D341Med (cell line): ENCODE measurements at places on chromosomes 1 and 21.

DNA sequence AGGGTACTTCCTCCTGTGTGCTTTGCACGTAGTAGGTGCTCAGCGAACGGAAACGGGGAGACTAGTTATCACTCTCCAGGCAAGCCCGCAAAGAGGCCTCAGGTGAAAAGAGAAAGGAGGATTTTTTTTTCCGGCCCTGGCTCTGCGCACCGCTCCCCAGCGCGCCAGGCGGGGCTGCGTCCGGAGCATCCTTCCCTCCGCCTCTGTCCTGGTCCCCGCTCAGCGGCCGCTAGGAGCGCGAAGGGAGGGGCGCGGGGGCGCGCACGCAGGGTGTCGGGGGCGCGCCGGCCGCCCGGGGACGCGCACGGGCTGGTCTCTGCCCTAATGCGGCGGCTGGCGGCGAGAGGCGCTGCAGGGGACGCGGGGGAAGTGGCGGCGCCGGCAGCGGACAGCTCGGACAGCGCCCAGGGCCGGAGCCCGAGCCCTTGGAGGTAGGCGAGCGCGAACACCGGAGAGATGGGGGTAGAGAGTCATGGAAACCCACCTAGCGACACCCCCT is 42.3 kb upstream of the NFASC start:
- peak; percentile 99 for DNase-seq

DNA sequence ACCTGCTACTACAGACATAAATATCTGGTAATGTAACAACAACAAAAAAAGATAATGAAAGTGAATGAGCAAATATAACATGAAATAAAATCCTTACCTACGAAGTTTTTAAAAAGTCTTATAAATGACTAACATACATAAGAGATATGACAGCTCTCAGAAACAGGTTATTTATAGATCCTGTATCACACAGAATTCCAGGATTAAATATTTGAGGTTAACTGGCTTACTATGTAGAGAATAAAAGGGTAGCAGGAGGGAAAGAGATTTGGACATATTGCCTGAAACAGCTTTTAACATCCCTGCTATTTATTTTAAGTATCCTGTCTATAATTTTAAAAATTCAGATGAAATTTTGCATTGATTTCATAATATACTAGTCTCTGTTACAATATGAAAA is 16.3 kb downstream of the MYSM1 start:
- DNase-seq, result no peak

DNA sequence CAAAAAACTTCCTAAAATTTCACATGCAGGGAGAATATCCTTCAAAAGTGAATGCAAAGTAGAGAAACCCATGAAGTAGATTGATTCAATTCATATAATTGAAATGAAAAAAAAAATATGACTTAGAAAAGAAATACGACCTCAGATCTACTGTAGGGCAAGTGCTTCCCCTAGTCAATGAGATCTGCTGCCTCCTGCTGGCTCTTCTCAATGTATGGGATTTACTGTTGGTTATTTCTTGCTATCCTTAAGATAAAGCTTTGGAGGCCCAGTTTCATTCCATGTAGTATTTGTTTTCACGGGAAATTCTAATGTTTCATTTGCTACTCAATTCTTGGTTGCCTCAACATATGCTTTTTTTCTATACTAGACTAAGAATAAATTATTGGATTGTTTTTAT is 46.2 kb downstream of the ZNF648 start:
- DNase-seq, result no peak

GRCh38 chr21:36845070-36845469 is 121.4 kb downstream of the HLCS start:
- DNase-seq, result no peak

DNA sequence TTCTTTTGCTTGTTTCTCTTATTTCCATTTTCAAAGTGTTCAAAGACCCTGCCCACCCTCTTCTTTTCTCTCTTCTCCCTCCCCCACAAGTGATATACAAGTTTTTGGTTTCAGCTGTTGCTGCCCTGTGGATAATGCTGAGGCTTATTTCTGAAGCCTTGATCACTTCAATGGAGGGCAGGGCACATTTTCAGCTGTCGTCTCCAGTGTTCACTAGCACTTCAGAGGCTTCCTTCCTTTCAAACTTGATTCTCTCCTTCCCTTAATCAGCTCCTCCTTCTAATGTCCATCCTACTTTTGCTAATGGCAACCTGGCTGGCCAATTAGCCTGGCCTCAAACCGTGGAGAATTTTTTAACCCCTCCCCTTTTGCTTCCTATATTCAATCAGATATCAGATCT is 435.7 kb upstream of the RUNX1 start:
- no peak for DNase-seq

GRCh38 chr1:40044110-40044509 is 3.6 kb downstream of the CAP1 start:
- DNase-seq, result no peak

DNA sequence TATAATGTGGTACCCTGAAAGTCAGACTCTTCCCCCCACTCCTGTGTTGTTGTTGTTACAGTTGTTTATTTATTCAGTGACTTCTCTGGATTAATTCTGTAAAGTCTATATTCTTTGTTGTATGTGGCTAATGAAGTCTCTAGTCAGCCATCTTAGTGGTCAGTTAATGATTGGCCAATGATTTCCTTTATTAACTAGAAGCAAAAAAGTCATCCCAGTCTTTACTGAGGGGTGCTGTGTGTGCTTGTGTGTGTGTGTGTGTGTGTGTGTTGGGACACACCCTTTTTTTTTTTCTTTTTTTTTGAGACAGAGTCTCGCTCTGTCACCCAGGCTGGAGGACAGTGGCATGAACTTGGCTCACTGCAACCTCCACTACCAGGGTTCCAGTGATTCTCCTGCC is 37.3 kb upstream of the HYI start:
- DNase-seq, result no peak

- DNase-seq, result peak; percentile 9
These were observed 63.9 kb downstream of the UCK2 start for GRCh38 chr1:165891111-165891860.

DNA sequence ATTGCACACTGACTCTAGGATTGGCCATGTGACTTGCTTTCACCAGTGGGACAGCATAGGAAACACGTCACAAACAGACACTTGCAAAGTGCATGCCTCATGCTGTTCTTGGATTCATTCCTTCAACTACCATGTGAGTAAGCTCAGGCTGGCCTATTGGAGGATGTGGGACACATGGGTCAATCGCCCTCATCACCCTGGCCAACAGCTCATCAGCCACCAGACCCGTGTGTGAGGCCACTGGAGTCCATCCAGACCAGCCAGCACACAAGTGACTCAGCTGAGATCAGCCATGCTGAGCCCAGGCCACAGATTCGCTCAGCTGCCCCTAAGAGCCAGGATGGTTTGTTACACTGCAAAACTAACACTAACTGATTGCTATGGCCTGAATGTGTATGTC is 216.1 kb upstream of the GRIK3 start:
- no peak for DNase-seq

DNA sequence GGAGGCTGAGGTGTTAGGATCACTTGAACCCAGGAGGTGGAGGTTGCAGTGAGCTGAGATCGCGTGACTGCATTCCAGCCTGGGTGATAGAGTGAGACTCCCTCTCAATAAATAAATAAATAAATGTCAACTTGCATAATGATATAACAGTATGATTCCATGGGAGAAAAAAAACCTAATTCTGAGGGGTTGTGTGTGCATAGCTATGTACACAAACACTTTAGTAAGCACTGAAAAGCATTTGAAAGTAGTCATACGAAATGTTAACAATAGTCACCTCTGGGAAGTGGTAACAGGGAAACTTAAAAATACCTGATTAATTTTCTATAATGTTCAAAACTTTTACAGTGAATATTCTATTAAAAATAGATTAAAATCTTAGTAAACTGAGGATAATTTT is 43.2 kb downstream of the ANKRD13C start:
- no peak for DNase-seq

GRCh38 chr1:5713101-5714010 is 278.9 kb downstream of the NPHP4 start:
- no peak for DNase-seq

GRCh38 chr1:18794051-18794450 is 65.4 kb downstream of the TAS1R2 start:
- no peak for DNase-seq

- peak; percentile 78 for DNase-seq
These were observed 34.8 kb downstream of the RIMS3 start for GRCh38 chr1:40630488-40631223.

DNA sequence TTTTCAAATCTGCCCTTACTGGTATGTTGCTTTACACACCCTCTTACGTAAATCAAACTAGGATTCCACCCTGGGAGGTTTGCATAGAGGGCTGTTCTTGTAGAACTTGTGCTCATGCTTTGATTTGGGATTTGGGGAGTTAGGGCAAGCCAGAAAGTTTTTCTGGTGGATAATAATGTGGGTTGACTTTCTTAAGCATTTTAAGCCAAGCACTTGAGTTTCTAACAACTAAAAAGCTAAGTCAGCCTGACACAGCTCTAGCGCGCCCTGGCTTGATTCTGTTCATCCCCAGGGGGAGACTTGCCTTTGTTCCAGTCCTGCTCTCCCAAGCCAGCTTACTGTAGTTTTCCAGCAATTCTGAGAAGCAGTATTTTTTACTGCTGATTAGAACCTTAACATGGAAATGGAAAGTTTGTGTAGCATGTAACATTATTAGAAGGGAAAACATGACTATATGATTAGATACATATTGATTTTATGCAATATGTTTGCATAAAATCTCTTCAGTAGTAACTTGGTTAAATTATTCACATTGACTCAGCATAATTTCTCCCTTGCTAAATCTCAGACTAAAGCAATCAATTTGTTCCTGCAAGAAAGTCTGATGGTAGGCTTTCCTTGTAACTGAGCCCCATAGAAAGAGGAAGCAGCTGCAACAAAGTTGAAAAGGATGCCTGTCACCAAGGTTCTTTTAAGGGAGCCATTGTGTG is 11.0 kb upstream of the PGD start:
- DNase-seq, result no peak

DNA sequence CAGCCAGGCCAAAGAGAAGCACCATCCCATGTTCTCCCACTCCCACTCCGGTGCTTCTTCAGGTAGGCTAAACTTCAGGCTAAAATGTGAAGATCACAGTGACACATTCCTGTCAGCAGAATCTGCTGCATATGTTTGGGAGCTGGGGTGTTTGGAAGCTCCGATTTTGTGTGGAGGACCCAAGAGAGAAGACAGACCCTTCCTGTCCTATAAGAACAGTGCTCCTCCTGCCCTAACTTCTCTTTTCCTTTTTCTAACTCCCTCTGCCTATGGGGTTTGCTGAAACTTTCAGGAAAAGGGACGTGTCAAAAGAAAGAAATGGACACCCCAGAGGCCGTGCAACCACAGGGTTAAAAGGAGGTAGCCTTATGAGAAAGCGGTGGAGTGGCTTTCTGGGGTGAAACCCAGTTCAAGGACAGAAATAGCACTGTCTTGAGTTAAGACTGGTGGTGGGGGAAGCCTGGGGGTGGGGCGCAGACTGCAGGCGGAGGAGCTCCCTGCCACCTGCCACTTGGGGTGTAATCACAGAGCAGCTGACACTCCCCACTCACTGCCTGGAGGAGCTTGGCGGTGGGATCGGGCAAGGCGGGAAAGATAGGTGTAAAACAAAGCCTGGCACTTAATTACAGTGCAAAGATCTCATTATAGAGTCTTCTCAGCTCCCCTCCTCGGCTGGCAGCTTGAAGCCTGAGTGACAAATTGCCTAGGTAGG is 645 bp upstream of the TLR5 start:
- DNase-seq, result no peak

DNA sequence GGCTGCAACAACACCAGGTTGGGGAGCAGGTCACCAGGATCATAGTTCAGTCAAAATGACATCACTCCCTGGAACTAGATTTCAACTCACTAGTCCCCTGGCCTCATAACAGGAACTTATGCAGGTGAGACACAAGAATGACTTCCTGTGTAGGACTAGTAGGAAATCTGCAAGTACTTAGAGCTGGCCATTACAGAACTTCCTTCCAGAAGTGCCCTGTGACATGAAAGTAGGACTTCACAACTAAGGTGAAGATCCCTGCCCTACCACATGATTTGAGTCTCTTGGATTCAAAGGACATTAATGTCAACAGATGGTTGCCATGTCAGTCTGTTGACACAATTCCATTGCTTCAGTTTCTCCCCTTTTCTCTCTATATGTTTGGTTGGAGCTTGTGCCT is 223.1 kb downstream of the RPS6KC1 start:
- DNase-seq, result no peak

DNA sequence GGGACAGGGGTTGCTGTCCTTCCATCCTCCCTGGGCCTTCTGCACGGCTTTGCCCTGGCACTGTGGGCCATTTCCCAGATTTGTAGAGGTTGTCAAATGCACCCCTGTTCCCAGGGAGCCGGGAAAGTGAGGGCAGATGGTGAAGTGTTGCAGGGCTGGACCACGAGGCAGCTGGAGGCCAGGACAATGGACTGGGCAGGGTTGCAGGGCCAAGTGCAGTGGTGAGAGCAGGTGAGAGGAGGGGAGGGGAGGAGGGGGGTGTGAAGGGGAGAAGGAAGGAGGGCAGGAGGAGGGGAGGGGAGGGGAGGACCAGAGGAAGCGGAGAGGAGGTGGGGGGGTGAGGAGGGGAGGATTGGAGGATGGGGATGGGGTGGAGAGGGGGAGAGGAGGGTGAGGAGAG is 443.9 kb downstream of the CAMTA1 start:
- DNase-seq, result no peak

DNA sequence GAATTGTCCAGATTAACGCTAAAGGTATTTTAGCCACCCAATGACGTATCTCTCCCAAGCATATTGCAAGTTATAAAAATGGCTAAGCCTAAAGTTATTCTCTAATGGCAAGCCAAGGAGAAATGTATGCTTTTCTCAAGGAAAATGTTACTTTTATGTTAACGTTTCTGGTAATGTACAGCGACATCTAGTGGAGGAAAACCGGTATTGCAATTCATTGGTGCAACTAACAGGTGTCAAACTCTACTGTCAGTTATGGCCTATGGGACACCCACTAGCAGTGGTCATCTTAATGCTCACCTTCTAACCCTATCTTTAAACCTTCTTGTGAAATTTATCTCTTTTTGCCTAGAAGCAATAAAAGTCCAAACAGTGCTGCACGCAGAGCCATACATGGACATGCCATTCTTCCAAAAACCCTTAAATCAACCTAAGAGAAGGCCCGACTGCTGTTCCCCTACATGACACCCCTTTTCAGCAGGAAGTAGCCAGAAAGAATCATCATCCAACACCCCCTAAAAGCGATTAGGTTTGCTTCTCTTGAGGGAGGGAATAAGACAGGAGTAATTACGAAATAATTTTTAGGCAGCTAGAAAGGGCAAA is 68.7 kb upstream of the LRIF1 start:
- peak; percentile 39 for DNase-seq

GRCh38 chr1:37100310-37100709 is 66.0 kb upstream of the GRIK3 start:
- DNase-seq, result no peak

GRCh38 chr1:179816196-179816960 is 61.2 kb downstream of the TOR1AIP2 start:
- DNase-seq, result no peak

GRCh38 chr1:7252411-7253117 is 467.3 kb downstream of the CAMTA1 start:
- DNase-seq, result no peak

DNA sequence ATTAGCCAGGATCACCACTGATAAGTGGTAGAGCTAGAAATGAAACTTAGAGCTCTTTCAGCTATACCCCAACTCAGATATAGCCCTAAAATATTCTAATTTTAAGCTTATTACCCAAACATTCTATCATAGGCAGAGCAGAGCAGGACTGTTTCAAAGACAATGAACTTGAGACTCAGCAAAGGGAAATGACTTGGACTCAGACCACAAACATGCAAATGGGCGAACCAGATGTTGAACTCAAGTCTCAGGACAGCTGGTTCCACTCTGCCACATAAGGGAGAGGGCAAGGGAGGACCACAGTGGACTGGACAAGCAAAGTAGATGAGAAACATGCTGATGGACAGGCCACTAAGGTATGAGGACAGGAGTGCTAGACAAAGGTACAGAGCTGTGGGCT is 315.3 kb downstream of the OMA1 start:
- DNase-seq, result no peak
